ENCODE measurements at places on chromosomes 2 and 18.
A peak's percentile ranks its signal among the peaks of the same experiment; 100 is the strongest.

- no peak for DNase-seq
Observed at GRCh38 chr2:145601361-145601925, 1081.5 kb upstream of the ZEB2 start.

DNA sequence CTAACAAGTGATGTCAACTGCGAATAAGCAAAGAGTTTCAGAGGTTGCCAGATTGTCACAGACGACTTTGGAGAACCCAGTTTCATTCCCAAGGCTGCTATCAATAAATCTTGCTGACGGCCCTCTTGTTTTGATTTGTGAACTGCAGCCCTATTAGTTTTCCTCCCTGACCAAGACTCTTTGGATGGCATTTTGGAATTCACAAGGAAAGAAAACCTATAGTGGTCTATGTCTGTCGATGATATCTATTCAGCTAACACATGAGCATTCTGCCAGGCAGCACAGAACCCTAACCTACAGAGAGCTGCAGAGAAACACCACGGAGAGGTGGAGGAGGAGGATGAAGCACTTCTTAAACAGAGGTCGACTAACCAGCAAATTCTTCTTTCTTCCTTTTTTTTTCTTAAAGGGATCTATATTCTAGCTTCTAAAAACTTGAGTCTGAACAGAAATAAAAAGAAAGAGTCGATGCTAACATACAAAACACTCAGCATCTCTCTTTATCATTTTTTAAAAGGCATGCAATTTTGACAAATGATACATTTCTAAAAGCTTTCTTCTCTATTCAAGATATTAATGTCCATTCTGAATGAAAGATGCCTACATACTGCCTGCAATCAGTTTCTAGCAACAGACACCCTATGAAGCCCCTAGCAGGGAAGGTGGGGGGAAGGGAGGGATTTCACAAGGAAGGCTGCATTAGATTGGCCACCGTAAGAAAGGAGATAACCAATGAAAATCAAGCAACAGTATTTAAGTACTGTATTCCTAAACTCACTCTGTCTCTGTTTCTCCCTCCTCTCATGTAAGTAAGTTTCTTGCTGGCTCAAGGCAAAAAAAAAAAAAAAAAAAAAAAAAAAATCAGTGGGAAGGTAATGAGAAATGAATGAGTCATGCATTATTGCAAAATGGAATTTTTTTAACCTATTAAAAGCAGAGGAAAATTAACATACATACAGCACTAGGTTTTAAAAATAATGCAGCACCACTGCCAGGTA lies 83.0 kb upstream of the CHRNA1 start:
- no peak for DNase-seq

DNA sequence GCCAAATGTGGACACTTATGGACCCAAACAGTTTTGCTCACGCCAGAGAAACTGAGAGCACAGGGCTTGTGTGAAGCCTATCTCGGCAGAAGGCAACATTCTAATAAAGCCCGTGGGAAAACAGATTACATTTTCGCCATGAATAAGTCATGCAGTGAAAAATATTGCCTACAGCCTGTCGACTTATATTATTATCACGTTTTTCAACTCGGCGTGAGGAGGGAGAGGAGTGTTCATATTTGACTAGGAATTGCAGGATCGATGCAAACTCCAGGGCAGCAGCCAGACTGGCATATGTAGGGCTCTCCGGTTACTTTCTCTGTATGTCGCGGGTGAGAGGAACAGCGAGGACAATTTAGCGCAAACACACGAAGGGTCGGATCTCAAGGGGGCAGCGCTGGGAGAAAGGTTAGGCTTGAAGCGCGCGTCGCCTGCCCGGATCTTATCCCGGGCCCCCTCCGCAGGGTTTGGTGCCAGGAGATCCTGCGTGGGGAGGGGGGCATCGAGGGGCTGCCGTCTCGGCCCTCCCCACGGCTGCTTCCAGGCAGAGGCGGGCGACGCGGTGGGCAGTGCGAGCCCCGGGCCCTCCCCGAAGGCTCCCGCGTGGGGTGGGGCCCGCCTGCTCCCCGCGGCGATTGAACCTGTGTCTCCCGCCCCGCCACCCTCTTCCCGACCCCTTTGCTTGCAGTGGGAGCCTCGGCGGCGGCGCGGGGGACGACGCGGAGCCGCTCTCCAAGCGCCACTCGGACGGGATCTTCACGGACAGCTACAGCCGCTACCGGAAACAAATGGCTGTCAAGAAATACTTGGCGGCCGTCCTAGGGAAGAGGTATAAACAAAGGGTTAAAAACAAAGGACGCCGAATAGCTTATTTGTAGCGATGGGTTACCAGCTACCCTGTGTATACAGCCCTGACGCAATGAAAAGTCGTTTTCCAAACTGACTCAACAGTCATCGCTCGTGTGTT lies 4.4 kb downstream of the ADCYAP1 start:
- DNase-seq = no peak

DNA sequence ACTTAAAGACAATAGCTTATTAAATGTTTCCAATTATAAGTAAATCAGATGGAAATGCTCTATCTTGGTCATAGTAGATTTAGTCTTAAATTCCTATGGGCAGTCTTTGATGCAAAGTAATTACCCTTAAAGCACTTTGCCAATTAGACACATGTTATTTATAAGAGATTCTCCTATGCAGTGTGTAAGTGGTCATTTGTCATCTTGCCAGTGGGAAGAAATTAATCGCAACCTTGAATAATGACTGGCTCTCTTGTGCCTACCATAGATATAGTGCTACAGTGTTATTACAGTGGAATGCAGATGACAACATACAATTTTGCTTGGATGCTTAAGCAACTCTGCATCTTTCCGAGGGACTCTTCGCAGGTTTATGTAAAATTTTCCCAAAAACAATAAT lies 311.0 kb upstream of the THUMPD2 start:
- no peak for DNase-seq

DNA sequence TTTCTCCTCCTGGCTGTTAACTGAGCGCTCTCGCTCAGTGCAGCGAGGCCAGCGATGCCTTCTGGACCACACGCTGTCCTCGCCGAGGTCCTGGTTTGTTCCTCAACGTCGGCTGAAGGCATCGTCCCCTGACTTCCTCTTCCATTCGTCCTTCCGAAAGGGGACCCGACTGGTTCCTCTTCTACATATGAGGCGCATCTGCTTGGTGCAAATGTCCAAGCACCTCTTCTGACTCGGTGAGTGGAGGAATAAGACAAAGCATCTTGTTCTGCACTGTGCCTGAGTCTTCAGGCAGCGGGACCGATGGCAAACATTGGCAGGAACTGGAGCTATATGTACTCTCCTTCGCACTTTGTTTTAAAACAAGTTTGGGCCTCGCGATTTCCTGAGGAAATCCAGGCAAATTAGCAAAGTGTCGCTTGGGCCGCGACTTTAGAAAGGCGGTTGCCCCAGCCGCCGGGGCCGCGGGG lies 621 bp upstream of the KCNS3 start:
- DNase-seq = no peak

GRCh38 chr2:46392561-46393346 lies 86.6 kb upstream of the TMEM247 start:
- DNase-seq = no peak

GRCh38 chr18:79534356-79534755 lies 138.6 kb downstream of the NFATC1 start:
- DNase-seq = no peak

DNA sequence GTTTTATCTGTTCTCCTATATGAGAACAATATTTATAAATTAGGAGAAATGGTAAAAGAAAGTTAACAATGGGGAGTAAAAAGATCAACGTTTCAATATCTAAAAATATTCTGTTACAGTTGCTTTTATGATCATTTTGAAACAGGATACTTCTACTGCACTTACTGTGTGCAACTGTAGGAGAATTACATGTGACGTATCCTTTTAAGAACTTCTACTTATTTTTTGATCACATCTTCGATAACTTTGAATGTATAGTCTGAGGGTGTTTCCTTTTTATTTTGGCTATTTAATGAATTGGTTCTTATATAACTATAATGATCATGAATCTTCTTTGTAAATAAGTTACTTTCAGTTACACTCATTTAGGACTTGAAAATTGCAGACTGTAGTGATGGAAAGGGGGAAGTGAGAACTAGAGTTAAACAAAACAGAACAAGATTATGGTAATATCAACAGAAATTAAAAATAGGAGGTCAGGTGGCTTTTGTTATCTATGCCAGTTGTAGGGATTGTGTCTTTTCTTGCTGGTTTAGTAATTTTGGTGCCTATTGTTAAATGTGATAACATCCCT lies 109.9 kb downstream of the MSTN start:
- DNase-seq = no peak

GRCh38 chr2:144382849-144383248 lies 137.1 kb downstream of the ZEB2 start:
- no peak for DNase-seq

DNA sequence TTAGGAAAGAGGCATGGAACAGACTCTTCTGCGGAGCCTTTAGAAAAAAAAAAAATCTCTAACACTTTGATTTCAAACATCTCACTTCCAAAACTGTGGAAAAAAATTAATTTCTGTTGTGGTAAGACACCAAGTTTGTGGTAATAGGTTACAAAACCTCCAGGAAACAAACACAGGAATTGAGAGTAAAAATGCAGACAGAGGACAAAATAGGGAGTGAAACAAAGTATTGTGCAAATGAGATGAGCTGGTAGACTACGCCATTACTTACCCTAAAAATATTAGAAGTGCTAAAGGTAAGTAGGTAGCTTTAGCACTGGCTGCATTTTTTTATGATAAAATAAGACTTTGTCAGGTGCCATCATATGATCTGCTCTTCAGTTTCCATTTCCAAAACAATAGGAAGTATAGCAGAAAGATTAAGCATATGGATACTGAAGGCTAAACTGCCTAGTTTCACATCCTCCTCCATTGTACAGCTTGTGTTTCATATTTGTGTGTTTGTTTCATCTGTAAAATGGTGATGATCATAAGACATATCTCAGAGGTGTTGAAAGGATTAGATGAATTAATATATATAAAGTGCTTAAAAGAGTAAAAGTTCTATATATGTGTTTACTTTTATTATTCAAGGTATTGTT lies 309.2 kb downstream of the NR4A2 start:
- DNase-seq = no peak

DNA sequence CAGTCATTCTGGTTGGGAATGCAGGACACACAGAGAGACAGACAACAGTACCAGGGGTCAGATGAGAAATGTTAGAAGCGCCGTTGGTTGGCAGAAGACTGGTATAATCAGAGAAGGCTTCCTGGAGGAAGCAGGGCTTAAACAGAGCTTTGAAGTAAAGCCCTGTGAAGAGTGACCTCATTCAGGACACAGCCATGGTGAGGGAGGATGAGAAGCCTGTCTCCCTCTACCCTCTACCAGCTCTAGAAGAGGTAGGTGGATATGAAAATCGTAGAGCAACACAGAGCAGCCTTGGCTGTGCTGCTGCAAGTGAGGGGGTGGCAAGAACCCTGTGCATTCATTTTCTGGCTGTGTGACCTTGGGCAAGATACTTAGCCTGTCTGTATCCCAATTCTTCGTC lies 14.2 kb downstream of the TET3 start:
- no peak for DNase-seq

DNA sequence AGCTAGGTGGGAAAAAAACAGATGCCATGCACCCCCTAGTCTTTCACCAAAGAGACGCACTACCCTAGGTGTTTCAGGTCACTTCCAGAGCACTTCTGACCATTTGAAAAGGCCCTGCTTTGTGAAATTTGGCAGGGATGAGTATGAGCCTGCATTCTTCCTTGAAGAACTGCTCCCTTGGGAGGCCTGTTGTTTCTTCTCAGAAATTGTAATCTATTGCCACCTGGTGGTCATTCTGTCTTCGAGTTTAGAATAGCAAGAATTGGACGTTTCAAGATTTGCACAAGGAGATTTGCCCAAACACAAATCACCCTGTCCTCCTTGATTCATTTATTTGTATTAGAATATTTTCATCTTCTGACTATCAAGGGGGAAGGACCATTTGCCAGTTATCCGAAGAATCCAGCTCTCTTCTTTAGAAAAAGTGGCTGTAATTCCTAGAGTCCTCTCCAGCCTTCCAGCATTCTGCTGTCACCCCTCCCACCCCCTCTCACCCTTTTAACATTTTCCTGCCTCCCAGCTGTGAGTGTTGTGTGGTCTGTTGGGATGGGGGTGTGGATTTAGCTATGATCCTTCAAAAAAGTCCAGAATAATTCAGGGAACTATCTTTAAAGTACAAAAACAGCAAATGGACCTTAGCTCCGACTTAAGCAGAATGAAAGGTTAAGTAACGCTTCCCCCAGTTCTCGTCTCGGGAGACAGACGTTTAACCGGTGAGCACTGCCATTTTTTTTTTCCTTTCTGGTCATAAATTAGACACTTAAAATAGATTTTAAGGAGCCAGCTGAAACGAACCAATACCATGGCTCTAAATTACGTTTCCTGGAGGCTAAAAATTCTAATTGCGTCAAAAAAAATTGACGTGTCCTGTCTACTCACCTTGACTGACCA lies 3.7 kb upstream of the GAD1 start:
- peak; percentile 79 for DNase-seq

DNA sequence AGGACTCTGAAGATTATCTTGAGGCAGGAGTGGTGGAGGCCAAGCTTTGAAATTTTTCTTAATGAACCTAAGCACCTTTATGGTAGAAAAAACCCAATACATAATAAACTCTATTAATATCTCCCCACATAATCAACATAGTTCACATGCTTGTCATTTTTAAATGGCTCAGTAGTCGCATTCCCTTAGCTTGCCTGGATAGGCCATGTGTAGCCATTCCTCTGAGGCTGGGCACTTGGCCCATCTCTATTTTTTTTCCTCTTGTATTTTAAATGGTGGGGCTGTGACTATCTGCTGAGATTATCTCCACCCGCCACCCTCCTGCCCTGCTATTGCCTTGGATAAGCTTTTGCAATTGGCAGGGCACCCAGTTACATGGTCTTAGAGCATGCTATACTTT lies 143.1 kb downstream of the FHOD3 start:
- no peak for DNase-seq
